ENCODE measurements at places on chromosomes 16 and 17.

GRCh38 chr17:47275245-47275984, 21.8 kb downstream of the ITGB3 start:
- no peak for DNase-seq

GRCh38 chr16:69194488-69194887, 7.5 kb downstream of the SNTB2 start:
- no peak for DNase-seq

GRCh38 chr17:58525239-58525638, 10.8 kb upstream of the MTMR4 start:
- no peak for DNase-seq

DNA sequence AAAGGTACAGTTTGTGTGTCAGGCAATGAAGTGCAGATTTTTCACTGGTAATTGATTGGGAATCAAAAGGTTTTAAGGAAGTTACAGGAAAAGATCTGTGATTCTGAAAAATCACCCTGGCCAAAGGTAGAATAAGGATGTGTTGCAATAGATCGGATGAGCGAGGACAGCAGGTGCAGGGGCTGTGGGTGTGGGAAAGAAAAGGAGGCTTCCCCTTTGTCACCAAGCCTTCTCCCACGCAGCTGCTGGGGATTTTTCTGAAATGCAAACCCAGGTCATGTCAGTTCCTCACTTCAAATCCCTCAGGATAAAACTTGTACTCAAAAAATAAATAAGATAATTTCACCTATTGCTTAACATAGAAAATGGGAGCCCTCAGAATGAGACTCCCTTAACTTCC, 47.9 kb upstream of the ARHGAP17 start:
- DNase-seq, result no peak

DNA sequence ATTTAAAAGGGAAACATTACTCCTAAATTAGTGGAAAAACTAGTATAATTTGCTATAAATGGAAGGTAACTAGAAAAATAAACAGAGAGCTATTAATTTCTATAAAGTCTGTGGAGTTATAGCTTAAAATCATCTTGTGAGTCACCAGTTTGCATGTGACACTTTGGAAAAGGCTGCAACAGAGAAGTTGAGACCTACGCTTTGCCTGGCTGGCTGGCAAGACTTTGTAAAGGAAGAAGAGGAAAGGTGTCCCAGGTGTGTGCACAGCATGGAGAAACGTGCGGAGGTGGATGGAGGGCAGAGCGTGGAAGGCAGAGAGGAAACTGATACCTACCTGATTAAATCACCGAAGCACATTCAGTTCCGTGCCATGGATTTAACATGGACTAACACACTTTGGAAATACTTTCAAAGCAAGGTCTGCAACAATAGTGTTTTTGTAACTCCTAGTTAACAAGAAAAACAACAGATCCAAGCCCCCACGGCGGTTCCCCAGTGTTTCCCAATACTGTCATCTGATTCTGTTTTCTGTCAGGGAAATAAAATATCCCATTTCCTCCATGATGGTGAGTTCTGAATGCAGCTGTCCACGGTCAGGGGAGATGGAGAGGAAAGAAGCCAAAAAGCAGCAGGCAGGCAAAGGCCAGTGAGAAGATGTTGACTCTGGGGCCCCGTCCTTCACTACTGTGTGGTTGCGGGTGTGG, 134.8 kb downstream of the XYLT1 start:
- no peak for DNase-seq

- DNase-seq, result no peak
Observed at GRCh38 chr16:9521749-9522370, 430.4 kb downstream of the HAPSTR1 start.

GRCh38 chr16:85386467-85387170, 226.5 kb upstream of the GSE1 start:
- DNase-seq, result no peak

- no peak for DNase-seq
Observed at GRCh38 chr17:71378036-71378435, 742.8 kb upstream of the SOX9 start.

- no peak for DNase-seq
Observed at GRCh38 chr16:81167851-81168250, 70.6 kb upstream of the BCO1 start.

DNA sequence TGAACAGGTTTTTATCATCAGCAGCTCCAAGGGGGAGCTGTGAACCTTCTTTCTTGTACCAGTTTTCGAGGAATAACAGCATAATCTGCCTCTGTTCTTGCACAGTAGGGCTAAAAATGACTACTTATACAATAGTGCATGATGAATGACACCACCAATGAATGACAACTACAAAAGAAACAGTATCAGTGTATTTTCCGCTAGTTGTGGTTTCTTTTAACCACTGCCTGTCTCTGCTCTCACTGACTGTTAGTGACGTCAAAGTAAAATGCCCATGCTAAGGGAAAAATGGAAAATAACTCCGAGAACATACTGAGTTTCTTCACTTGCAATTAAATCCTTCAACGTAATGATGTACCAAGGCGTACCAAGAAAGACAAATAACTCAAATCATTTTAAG, 294.9 kb downstream of the MAP2K6 start:
- no peak for DNase-seq

GRCh38 chr16:58011652-58012051, 10.4 kb downstream of the USB1 start:
- DNase-seq, result no peak

GRCh38 chr17:43171586-43172487, 823 bp downstream of the NBR1 start:
- no peak for DNase-seq

GRCh38 chr16:26196310-26196709, 504.6 kb downstream of the HS3ST4 start:
- DNase-seq, result no peak

DNA sequence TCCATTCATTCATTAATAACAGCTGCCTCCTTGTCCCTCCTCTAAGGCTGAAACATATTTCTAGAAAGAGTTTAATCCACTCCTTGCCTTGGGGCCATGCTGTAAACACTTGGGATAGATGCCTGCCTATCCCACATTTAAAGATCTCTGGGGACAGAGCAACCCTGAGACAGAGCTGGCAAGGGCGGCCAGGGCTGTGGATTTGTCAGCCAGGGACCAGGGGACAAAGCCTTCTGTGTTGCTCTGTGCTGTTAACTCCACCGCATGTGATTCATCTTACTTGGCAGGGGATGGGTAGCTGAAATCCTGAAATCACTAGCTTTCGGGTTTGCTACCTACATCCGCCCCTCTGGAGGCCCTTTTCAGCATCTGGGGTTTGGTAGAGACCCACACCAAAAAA, 392.9 kb downstream of the SLC39A11 start:
- DNase-seq, result no peak

DNA sequence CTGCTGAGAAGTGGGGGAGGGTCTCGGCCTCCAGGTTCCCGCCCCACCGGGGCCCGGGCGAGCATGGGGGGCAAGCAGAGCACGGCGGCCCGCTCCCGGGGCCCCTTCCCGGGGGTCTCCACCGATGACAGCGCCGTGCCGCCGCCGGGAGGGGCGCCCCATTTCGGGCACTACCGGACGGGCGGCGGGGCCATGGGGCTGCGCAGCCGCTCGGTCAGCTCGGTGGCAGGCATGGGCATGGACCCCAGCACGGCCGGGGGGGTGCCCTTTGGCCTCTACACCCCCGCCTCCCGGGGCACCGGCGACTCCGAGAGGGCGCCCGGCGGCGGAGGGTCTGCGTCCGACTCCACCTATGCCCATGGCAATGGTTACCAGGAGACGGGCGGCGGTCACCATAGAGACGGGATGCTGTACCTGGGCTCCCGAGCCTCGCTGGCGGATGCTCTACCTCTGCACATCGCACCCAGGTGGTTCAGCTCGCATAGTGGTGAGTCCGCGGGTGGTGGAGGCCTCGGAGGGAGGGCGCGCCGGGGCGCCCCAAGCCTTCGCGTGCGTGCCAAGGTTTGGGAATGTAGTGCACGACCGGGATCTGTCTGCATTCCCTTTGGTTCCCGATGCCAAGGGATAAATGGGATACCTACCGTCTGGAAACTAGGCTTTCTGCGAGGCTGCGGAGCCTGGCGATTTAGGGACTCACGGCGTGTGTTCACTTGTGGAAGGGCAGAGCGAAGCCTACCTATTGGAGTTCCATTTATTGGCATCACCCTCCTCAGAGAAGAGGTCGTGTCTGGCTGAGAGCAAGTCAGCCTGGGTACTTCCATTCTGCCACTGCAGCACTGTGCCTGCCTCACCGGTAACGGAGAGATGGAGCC, 1.0 kb downstream of the ZNRF1 start:
- no peak for DNase-seq

GRCh38 chr17:39665642-39666224, 584 bp downstream of the TCAP start:
- DNase-seq, result no peak

- no peak for DNase-seq
Observed at GRCh38 chr17:44759086-44759915, 513 bp downstream of the ADAM11 start.

GRCh38 chr17:11742886-11743285, 144.6 kb downstream of the DNAH9 start:
- no peak for DNase-seq

DNA sequence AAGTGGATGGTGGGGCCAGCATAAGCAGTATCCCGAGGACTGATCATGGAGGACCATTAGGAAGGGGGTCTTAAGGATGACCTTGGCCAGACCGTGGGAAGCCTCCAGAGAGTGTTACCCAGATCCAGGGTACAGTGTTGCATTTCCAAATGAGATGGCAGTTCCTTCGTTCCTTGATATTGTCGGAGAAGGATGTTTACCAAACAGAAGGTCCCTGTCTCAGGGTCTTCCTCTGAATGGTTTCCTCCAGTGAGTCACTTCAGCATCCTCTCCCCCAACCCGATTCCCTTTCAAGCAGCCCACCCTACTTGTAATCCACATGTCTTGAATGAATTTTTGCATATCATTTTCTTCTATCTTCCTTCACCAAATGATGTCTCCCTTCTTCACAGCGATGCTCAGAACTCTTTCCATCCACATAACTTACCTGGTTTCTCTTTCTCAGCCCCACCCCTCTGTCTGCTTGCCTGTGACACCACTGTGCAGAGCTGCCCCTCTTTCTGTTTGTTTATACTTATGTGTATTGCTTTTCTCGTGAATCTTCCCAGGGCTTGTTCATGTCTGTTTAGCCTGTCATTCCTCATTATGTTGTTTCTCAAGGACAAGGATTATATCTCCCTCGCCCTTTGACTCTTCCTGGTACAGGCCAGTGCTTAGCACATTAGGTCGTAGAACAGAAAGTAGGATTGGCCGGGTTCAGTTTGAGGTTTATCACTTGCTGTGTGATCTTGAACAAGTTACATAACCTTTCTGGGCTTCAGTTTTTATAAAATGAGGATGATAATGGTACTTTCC, 5.7 kb downstream of the GOSR2 start:
- no peak for DNase-seq

DNA sequence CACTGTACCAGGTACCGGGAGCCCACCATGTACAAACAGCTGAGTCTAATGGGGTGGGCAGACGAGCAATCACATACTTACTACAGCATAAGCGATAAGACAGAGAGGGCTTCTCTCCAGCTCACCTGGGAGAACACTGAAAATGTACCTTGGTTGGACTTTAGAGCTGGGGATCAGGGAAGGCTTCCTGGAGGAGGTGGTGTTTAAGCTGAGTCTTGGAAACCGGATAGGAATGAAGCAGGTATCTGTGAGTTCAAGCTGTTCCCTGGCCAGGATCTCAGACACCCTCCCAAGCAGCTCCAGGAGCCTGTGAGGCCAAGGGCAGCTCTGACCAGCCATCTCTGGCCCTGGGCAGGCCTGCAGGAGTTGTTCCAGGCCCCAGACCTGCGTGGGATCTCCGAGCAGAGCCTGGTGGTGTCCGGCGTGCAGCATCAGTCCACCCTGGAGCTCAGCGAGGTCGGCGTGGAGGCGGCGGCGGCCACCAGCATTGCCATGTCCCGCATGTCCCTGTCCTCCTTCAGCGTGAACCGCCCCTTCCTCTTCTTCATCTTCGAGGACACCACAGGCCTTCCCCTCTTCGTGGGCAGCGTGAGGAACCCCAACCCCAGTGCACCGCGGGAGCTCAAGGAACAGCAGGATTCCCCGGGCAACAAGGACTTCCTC, 8.0 kb upstream of the SERPINF1 start:
- DNase-seq, result no peak

- no peak for DNase-seq
Observed at GRCh38 chr16:12587170-12587569, 216.5 kb downstream of the CPPED1 start.

GRCh38 chr17:10071141-10071540, 127.3 kb downstream of the GAS7 start:
- no peak for DNase-seq

GRCh38 chr17:81740395-81740961, 28.4 kb downstream of the SLC25A10 start:
- DNase-seq, result no peak

DNA sequence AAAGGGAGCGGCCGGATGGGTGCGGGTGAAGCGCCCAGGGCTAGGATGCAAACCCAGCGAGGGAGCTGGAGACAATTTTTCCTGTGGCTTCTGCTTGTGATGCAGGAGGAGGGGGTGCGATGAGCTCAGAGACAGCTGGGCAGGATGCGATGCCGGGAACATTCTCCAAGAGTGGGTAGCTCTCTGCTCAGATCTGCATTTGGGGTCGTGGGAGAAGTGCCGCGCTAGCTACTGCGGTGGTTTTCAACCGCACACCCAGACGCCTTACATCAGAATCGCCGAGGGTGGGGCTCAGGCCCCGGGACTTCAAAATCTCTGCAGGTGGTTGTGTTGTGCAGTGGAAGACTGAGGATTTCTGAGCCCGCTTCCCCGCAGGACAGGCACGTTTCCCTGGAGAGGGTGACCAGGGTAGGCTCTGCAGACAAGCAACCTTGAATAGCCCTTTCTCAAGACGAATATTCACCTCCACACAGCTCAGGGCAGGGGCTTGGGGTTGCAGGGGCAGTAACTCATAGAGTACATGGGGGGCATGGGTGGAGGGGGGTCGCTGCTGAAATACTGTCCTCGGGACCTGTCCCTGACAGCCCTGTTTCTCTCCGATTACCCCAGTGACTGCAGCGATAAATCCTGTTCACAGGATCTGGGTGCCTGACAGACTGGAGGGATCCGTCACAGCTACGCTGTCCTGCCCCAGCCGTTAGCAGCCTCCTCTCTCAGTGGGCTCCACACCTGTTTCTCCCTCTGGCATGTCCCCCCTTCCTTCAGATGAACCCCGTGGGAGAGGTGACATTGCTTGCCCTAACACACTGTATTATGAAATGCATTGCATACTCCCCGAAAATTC, 63.3 kb downstream of the HAPSTR1 start:
- DNase-seq, result no peak

- DNase-seq, result no peak
Observed at GRCh38 chr17:37123941-37124820, 175.4 kb downstream of the AATF start.

Data from esophagus squamous epithelium (tissue), 5 donors.